ENCODE measurements at places on chromosomes 11 and 22. TPM values are rescaled to one million over a fixed set of nuclear protein-coding genes. Genes with fewer than 3 reads are reported as not detected.

The MMP7 gene
- 10.2 TPM for polyA plus RNA-seq

The UBQLNL gene
- polyA plus RNA-seq, result 0.35 TPM

The WNT11 gene
- 18.9 TPM for polyA plus RNA-seq

The IRAG1 gene
- 75.9 TPM for polyA plus RNA-seq

Measured in urinary bladder (tissue), 4 donors.